Gastroesophageal sphincter (tissue), 4 donors: ENCODE measurements at places on chromosomes 4 and X.
A peak's percentile ranks its signal among the peaks of the same experiment; 100 is the strongest.

GRCh38 chrX:65690057-65690855 is 22.8 kb downstream of the MSN start:
- ATAC-seq = peak; percentile 57

DNA sequence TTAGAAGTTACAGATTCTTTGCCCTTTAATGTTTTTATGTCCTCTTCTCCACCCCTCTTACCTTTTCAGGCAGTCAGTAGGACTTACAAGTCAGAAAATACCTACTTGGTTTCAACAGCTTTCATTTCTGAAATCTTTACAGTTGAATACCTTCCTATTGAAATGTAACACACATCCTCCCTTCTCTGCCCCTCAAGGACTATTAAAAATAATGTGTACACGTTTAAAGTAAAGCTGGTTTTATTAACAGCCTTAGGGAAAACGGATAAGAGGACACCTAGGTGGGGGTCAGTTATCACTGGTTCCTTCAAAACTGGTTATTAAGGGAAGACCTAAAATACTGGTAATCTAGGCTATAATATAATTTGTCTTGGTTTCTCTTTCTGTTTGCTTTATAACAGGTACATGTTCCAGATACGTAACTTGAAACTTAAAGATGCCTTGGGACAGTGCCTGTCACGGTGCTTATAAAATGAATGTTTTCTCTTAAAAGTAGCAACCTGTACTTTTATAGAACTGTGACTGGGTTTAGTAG is 1.8 kb downstream of the CCSER1 start:
- ATAC-seq = no peak

DNA sequence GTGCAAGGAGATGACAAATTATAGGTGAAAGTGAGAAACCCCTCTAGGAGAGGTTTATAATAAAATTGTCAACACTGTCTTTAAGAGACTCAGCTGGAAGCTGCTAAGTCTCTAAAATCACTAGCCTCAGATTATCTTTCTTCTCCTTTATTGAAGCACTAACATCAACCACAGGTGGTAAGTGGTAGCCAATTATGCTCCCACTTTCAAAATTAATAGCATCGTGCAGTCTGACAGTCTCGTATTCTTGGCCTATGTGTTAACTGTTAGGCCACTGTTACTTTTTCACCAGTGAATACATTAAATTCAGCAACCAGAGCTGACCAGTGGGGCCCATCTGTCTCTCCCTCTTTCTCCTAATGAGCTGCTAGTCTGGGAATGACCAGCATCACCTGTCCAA is 674.1 kb downstream of the RAPGEF2 start:
- ATAC-seq = no peak

DNA sequence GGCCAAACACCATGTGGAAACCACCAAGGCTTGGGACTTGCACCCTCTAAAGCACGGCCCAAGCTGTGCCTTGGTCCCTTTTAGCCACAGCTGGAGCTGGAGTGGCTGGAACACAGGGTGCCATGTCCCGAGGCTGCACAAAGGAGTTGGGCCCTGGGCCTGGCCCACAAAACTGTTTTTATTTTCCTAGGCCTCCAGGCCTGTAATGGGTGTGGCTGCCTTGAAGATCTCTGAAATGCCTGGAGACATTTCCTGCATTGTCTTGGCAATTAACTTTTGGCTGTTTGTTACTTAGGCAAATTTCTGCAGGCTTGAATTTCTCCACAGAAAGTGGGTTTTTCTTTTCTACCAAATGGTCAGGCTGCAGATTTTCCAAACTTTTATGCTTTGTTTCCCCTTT is 55.7 kb downstream of the IL15 start:
- ATAC-seq = no peak

GRCh38 chrX:27590044-27590443 is at the start of gene DCAF8L2:
Gene DCAF8L2, plus strand, starts transcription at chrX:27590344. Its CDS starts 156,552 bp downstream, at chrX:27746896.
- no peak for ATAC-seq

- no peak for ATAC-seq
These were observed 14.8 kb downstream of the SOWAHB start for GRCh38 chr4:76883147-76883546.

GRCh38 chr4:111713276-111713675 is 432.0 kb upstream of the FAM241A start:
- no peak for ATAC-seq

DNA sequence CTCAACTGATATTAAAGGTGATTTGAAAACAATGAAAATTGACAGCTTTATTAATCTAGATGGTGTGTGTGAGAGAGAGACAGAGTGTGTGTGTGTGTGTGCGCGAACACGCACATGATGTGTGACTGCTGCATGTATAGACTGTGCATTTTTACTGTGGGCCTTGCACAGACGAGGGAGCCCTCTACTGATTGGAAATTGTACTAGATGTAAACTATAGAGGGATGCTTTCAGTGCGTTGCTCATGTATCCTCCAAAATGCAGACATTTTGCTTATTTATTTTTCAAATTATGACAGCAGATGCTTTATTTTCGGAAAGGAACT is 168.4 kb upstream of the GK2 start:
- peak; percentile 26 for ATAC-seq

DNA sequence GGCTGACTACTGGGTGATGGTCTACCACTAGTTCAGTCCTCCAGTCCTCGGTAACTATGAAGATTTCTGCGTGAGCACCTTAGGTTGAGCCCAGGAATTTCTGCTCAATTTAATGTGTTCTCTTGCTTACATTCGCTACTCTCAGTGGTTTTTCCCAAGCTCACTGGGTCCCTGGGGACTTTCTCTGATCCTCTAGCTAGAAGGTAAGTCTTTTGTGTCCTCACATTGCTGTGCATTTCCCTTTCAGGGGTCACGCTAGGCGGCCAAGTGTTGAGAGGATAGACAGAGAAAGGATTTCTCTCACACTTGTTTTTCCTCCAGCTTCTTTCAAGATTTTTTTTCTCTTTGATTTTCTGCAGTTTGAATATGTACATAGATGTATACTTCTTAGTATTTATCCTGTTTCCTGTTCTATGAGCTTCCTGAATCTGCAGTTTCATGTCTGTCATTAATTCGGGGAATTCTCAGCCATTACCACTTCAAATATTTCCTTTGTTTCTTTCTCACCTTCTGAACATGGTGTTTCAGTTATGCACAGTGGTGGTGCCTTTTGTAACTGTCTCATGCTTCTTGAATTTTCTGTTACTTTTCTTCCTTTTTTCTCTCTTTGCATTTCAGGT is 17.5 kb downstream of the MAGEA9 start:
- ATAC-seq = no peak

GRCh38 chr4:184329659-184330400 is 112.2 kb upstream of the ENPP6 start:
- ATAC-seq = peak; percentile 63

DNA sequence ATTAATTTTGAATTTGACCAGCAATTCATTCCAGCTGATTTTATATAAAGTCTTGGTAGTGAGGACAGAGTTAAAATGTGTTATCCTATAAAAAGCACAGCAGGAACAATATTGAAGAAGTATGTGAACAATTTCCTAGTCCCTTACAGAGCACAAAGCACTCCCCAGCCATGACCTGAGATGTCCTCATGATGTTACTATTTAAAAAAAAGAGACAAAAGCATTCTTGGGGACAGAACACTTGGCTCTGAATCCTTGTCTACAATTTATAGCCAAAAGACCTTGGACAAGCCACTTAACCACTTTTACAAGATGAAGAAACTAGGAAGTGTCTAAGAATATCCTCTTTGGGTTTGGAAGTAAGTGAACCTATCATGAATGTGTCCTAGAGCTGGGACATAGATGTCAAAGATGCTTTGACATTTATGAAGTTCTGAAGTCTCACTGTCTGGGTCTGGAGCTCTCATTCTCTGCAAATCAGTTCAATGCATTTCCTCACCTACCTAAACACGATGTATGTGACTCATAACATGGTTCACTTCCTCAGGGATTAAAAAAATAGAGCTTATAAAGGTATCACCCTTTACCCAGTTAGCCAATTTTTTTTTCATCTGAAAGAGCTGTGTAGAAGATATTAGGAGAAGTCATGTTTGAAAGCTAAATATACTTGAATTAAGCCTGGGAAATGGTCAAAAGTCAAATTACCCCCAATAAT is 61.4 kb downstream of the IGFBP7 start:
- ATAC-seq = no peak

DNA sequence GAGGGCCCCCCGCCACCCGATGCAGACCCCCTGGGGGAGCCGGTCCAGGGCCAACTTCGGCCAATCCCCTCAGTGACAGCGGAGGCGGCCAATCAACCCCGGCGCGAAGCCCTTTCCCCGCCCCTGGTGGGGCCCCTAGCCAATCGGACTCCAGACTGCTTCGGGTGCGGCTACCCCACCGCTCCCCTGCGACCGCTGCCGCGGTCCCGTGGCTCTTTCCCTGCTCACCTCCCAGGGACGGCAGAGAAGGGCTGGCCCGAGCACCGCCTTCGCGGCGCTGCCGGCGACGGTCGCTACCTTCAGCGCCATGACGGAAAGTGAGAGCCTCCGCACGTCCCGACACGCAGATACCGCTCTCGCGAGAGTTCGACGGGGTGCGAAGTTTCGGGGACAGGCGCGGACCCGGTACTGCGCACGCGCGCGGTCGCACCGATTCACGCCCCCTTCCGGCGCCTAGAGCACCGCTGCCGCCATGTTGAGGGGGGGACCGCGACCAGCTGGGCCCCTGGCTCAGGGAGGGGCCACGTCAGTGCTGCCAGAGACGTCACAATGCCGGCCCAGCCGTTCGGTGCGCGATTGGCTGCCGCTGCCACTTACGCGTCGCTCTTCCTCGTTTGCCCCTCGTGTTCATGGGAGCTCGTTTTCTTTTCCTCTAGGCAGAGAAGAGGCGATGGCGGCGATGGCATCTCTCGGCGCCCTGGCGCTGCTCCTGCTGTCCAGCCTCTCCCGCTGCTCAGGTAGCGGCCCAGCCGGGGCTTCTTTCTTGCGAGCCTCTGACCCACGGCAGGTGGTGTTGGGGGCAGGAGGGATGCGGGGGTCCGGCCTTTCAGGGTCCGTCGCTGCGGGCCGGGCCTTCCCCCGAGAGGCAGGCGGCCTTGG is at the start of the genes IDH3G and SSR4:
IDH3G (minus strand) TSS at position 358 of the 879 bp plus-strand sequence; CDS start at position 309, 49 bp downstream.
SSR4 (plus strand) TSS at position 651 of the 879 bp plus-strand sequence; CDS start at position 671, 20 bp downstream.
- peak; percentile 95 for ATAC-seq

DNA sequence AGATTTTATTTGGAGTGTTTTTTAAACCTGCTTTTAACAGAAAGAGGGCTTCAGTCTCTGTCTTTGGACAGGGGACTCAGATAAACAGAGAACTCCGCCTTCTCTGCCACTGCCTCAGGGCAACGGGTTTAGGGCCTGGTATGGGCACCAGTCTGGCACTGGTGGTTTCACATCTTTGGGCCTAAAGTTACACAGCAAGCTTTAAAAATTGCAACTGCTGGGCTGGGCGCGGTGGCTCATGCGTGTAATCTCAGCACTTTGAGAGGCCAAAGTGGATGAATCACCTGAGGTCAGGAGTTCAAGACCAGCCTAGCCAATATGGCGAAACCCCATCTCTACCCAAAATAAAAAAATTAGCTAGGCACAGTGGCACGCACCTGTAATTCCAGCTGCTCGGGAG is 10.3 kb upstream of the NAT8L start:
- no peak for ATAC-seq

DNA sequence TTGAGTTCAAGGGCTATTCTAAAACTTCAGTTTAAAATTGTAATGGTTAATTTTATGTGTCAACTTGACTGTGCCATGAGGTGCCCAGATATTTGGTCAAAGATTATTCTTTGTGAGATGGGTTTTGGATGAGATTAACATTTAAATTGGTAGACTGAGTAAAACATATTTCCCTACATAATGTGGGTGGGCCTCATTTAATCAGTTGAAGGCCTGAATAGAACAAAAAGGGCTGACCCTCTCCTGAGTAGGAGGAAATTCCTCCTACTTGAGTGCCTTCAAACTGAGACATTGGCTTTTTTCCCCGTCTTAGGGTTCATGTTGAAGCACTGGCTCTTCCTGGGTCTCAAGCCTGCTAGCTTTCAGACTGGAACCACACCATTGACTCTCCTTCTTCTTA is 89.6 kb upstream of the FAM9A start:
- ATAC-seq = no peak

GRCh38 chr4:125187226-125188176 is 127.3 kb upstream of the FAT4 start:
- ATAC-seq = no peak

DNA sequence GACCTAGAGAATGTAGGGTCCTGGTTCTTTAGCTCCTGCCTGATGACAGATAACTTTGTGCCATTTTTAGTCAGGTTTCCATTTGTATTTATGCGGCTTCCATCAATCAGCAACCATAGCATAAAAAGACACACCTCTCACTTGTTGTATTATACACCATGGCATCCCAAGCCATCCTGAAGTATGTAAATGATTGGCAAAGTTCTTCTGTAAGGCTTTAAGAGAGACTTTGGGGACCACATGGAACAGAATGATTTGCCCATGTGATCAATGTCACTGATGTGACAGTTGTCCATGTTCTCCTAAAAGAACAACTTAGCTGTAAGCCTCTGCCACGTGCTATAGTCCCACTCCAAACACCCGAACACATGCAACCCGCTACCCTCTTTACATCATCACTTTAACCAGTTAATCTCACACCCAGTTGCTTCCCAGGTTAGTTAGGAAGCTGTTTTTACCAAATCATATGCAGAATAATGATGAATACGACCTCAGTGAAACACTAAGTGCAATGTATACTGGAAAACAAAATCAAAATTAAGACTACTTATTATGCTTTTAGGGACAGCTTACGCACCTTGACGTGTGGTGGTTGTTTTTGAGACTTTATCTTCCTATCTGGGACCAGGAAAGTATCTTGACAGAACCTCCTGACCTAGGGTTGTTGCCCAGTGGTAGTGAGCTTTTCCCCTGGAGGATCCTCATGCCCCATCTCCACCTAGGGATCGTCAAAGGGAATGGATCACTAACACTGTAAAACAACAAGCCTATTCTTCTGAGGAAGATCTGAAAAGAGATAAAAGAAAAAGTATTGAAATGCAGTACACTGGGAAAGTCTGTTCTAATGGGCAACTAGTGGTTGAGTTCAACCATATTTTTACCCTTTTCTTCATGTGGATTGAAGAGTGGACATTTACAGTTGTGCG is 267.8 kb downstream of the CHIC1 start:
- ATAC-seq = no peak

DNA sequence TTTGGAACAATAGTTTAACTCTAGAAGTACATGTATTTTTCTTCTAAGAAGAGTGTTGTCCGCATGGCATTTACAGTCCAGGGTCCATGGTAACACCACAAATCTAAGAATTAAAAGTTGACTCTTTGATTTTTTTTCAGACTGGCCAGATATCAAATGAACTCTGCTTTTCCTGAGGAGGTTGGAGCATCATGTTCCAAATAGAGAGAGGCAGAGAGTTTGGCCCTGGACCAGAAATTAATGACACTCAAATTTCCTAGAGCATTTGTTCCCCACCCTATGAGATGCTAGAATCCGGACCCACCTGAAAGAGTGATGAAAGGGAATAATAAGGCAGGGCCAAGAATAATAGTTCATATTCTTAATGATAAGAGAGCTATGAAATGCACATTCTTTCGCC is 47.0 kb upstream of the NAP1L5 start:
- ATAC-seq = no peak

GRCh38 chrX:1392376-1393068 is 609 bp upstream of the SLC25A6 start:
- peak; percentile 61 for ATAC-seq

DNA sequence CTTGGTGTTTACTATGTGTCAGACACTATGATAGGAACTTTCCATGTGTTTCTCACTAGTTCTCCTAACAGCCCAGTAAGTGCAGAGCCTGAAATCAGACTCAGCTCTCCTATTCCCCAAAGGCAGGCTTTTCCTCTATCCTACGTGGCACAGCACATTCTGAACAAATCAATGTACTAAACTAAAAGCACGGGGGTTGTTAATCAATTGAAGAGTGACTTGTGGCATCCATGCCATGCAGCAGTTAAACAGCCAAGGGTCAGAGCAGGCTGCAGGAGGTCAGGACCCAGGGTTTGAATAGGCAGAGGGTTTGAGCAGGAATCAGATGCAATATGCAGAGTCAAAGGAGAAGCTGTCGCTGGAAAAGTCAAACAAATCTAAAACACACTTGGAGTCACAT is 289.7 kb upstream of the LDB2 start:
- no peak for ATAC-seq

- no peak for ATAC-seq
These were observed 46.4 kb downstream of the FHL1 start for GRCh38 chrX:136193771-136194170.
